Endothelial cell of coronary artery (primary cell): ENCODE measurements at places on chromosomes 2 and 18. TPM values are rescaled to one million over a fixed set of nuclear protein-coding genes. Genes with fewer than 3 reads are reported as not detected.

Gene RAPGEF4
- 5.9 and 6.2 TPM in 2 replicates for total RNA-seq

Gene ALK
- total RNA-seq, result not detected in 2 replicates

Gene MEMO1
- total RNA-seq, result 30.4 and 37.3 TPM in 2 replicates

Gene LYPD6B
- not detected in 2 replicates for total RNA-seq

Gene COPS9
- total RNA-seq, result 133 and 191 TPM in 2 replicates

Gene C2orf15
- 0.18 and 0.19 TPM in 2 replicates for total RNA-seq

Gene MAB21L4
- not detected in 2 replicates for total RNA-seq

Gene MREG
- 2.3 and 5.2 TPM in 2 replicates for total RNA-seq

Gene PKP4
- 39.2 and 44.6 TPM in 2 replicates for total RNA-seq

Gene ANKRD53
- 0.09 and 0.18 TPM in 2 replicates for total RNA-seq

Gene FBXO41
- 0.56 and 0.72 TPM in 2 replicates for total RNA-seq

Gene EGR4
- not detected in 2 replicates for total RNA-seq

Gene ATOH8
- total RNA-seq, result 3.9 and 13.7 TPM in 2 replicates

Gene TWSG1
- 60.2 and 72.8 TPM in 2 replicates for total RNA-seq
